ENCODE measurements at places on chromosomes 2 and 18.

DNA sequence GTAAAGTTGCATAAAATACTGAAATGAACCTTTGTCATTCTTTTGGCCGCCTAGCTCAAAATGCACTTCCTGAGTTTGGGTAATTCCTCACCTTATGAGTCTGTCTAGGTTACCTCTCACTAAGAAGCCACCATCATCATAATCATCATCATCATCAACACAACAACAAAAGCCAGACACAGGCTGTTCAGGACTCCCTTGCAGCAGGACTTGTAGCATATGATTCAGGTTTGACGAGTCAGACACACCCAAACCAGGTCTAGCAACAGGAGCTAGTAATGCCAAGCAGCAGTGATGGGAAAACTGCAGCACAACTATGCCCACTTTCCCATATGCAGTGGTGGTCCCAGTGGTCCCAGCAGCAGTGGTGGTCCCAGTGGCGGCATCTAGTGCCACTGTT lies 2.8 kb upstream of the SGO2 start:
- no peak for DNase-seq

GRCh38 chr2:157324331-157324843 lies 1.2 kb downstream of the ERMN start:
- DNase-seq, result no peak

- DNase-seq, result peak; percentile 65
Measured at GRCh38 chr18:62524440-62525200, 1.8 kb downstream of the ZCCHC2 start.

GRCh38 chr2:18154259-18154658 lies 275.8 kb downstream of the KCNS3 start:
- no peak for DNase-seq

DNA sequence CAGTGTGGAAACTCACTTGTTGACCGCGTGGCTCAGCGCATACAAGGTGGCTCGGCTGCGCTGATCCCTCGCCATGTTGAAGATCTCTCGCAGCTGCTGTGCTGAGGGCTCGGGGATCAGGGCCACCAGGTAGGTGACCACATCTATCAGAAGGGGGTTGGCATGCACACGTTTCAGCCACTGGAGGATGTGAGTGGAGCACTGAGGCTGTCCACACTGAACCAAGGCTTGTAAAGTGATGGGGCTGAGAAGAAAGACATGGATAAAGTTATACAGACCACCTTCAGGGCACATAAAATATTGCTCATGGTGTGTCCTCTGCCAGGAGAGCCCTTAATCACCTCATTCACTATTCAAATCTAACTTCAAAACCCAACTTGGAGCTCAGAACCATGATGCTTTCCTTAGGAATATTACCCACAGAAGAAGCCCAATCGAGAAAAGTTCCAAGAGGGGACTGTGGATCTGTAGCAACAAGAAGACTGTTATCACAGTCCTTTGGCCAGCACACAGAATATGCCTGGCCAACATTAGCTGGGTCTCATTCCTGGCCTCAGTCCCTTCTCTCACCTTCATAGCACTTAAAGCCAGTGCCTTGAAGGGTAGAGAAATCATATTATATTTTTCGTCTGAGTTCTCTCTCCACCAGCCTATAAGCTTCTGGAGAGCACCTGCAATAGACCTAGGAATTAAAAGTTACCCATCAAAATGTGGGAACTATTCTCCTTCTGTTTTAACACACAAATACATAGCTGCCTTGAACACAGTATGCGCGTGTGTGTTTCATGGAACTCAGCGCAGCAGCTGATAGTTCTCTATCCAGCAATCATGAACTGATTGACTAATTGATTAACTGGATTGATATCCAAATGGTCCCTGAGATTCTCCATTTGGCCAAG lies 11.3 kb downstream of the APOB start:
- DNase-seq, result no peak

- DNase-seq, result no peak
Measured at GRCh38 chr18:39172695-39173421, 1607.3 kb upstream of the CELF4 start.

DNA sequence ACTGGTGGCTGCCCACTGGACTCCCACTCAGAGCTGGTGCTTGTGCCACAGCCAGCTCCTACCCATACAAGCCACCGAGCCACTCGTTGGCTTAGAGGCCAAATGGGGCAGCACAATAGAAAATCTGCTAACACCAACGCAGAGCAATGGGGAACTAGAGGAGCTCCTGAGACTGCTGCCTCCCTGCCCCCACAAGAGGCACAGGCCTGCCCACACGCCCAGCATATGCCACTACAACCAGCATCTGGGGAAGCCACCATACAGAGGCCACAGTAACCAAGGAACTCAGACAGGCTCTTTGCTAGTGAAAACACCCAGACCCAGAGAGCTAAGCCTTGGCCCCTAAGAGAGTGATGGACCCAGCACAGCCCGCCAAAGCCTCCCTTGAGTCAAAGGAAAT lies 231.2 kb upstream of the RAB6C start:
- no peak for DNase-seq

DNA sequence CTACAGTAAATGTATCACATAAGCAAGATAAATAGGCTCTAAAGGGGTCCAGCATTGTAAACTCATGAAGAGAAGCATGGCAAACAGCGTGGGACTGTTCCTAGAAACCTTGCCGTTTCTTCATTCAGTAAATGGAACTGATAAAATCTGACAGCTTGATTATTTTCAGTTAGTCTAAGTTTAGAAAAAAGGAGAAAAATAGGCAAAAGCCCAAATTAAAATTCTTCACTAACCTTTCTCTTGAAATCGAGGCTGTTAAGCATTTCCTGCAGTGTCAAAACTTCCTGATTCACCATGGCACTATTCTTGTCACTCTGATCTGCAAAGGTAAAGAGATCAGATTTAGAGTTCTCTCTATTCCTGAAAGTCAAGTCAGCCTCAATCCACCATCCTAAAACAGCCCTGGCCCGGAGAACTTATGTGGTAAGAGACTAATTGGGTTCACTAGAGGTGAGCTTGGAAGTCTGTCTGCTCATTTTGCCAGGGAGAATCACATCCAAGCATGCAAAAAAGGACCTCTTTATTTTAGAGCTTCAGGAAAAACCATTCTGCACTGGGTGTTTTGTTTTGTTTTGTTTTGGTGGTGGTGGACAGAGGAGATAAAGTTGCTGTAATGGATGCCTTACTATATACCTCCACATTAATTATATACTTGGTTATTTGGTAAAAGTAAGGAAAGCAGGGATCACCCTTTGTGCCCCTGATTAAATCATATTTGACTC lies 52.4 kb upstream of the STAT1 start:
- DNase-seq, result no peak

GRCh38 chr2:166792808-166793207 lies 95.5 kb upstream of the XIRP2 start:
- DNase-seq, result no peak

- DNase-seq, result no peak
Measured at GRCh38 chr2:64262071-64262470, 117.9 kb upstream of the PELI1 start.

DNA sequence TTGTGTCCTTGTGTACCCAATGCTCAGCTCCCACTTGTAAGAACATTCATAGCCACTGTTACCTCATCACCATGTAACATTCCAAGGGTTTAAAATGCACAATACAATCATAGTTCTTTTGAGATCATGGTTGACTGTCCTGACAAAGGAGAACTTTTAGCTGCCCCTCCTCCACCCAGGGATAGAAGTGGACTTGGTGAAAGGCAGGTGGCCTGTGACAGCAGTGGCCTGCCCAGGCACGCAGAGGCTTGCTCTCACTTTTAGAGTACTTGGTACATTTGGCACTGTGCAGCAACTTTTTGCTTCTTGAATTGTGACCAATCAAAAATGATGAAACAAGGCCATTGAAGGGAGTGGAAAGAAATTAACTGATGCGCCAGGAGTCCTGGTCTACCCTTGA lies 108.7 kb downstream of the ANKRD44 start:
- DNase-seq, result no peak

DNA sequence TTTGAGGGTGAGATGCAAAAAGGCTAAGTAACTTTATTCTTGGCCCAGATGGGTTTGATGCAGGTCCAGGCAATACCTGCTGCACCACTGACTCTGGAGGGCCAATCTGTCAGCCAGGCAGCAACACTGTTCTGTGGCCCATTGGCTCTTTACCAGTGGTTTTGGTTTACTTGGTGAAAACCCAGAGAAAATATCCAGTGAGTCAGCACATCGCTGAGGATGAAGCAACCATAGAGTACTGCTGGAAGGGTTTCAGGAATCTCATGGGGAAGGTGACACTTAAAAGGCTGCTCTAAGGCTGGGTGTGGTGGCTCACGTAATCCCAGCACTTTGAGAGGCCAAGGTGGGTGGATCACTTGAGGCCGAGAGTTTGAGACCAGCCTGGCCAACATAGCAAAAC lies 192.5 kb upstream of the FAM98A start:
- DNase-seq, result no peak

Data from stimulated activated CD4-positive, alpha-beta T cell treated with anti-CD3 and anti-CD28 coated beads, Interleukin-2, amount 100 ng/mL, for 24 hours (primary cell).